GM23338 (cell line): ENCODE measurements at places on chromosomes 7 and 10.
A peak's percentile ranks its signal among the peaks of the same experiment; 100 is the strongest.

DNA sequence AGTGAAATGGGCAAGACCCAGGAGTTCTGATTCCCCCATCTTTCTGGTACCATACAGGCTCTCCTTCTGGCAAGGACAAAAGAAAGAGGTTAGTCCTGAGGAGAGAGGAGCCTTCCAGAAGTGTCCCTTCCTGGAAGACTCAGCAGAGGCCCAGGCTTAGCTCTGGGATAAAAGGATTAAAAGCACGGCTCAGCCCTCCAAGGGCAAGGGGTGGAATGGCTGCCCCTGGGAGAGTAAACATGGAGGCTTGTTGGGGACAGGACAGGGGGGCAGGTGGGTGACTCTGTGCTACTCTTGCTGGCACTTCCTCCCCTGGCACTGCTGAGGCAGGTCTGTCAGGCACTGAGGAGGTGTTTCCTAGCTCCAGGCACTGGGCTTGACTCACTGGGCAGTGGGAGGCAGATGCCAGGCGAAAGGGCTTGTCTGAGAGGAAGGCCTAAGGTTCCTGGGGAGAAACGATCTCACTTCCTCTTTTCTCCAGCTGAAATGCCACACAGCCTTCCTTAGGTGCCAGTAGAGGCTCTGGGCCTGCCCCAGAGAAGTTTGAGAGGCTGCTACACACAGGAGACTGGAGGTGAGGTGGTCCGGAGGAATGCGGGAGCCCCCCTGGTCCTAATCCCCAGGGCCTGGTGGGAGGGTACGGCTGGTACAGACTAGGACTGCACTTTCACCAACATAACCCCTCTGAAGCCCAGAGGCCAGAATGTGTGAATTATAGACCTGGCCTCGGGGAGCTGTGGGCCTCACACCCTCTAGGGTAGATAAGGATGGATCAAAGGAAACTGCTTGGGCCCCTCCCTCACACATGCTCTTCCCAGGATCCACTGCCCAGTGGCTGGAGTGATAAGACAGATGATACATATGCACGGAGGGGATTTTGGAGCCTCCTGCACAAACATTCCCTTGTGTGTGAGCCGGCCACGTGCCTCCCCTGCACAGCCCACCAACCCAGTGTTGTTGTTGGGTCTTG lies 63.2 kb upstream of the PODXL start:
- no peak for DNase-seq

DNA sequence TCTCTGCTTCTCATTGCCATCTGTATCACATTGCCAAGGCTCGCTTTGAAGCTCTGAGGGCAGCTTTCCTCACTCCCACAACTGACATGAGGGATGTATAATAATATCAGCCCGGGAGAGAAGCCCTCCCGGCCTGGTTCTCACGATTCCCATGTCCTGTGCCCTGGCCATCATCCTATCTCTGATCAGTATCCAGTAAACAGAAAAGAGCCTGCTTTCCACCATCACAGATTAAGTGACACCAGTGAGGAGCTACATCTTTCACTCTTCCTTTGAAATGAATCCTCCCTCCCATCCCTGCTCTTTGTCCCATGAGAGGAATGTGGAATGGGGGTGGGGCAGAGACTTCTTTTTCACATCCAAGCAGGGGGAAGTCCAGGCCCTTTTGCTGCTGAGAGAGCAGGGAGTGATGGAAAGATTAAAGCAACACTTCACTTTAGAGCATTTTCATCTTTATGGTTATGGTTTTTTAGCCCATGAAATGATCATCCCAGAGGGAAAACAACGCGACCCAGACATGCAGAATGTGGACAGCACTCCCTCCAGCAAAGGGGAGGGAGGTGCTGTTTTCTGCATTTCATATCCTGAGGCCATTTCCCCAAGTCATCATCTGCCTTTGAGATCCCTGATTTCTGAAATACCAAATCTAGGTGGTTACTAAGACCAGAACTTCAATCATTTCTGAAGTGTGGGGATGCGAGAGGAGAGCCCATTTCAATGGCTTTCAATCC lies 84.6 kb upstream of the LYZL1 start:
- DNase-seq, result peak; percentile 85

DNA sequence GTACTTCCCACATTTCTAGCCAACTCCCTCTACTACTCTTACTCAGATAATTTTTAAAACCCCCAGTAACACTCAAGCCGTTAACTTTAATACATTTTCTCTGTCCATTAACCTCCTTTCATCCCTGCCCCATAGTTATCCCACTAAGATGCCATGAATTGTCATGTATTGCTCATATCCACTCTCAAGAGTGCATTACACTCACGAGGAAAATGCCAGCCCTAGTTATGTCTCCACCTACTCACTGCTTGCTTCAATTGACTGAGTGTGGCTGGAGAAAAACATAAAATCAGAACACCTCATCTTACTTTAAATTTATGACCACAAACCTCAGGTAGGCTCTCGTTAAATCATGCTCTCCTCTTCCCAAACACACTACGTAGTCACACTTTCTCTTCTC lies 324.1 kb upstream of the NPSR1 start:
- no peak for DNase-seq

DNA sequence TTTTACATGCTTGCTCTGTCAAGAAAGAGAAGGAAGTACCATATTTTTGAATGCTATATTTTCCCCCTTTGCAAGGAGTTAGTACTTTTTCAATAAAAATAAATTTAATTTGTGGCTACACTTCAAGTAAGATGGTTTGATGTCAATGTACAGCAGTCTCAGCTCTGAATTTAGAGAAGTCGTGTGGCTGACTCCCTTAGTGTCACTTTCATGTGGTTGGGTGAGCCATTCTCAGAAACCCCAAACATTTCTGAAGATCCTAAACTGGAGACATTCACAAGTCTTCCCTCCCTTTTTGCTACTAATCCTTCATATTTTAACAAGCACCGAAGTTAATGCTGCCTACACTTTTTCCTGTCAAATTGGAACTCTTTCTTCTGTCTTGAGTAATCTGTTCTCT lies 244.4 kb downstream of the DYNC1I1 start:
- no peak for DNase-seq

DNA sequence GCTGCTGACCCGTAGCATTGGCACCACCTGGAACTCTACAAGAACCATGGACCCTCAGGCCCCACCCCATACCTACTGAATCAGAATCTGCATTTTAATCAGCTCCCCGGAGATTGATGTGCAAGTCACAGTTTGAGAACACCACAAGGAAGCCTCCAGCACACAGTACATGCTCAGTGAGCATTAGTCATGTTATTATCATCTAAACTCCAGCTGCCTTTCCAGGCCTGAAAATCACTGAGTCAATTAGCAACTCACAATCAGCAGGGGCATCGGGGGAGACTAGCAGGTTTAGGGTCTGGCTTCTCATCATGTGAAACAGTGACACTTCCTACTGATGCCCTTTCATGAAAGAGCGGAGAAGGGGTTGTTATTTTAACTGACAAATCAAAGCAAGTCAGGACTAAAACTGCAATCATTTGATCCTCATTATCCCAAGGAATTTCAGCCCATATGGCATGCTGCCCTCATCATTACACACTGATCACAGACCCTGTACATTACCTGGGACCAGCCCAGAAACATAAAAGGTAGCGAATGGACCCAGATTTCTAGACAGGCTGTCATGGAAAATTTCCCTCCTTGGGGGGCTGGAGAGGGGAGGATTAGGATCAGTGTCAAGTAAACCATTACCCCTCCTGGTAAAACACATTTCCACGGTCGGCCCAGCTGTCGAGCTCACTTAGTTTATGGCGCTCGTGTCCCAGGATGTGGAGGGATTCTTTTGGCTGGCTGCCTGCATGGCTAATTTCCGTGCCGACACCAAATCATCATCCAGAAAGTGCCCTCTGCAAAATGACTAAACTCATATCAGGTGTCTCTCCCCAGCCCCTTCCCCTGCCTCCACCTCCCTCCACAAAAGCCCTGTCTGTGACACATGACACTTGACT lies 122.8 kb downstream of the PRLHR start:
- no peak for DNase-seq

DNA sequence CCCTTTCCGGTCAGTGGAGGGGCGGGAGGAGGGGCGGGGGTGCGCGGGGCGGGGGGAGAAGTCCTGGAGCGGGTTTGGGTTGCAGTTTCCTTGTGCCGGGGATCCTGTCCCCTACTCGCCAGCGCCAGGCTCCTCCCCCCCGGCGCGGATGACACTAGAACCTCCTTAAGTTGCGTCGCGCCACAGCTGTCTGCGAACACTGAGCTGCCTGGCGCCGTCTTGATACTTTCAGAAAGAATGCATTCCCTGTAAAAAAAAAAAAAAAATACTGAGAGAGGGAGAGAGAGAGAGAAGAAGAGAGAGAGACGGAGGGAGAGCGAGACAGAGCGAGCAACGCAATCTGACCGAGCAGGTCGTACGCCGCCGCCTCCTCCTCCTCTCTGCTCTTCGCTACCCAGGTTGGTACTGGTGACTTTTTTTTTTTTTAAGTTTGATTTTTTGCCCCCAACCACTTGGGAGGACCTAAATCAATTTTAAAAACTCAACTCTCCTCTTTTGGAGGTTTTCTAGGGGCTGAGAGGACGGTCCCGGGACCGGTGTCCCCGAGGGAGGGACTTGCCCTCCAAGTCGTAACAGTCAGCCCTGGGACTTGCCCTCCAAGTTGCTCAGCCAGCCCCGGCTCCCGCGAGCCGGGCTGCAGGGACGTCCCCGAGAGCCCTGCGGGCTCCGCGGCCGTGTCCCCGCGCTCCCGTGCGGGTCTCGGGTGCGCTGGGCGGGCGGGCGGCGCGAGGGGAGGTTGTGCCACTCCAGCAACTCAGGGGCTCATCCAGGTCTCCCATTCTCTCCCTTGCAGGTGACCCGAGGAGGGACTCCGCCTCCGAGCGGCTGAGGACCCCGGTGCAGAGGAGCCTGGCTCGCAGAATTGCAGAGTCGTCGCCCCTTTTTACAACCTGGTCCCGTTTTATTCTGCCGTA lies at the start of gene GATA3:
TSS of gene GATA3 (plus strand) at position 195 of the 914 bp plus-strand sequence. CDS start 968 bp downstream, outside the sequence.
- peak; percentile 87 for DNase-seq

DNA sequence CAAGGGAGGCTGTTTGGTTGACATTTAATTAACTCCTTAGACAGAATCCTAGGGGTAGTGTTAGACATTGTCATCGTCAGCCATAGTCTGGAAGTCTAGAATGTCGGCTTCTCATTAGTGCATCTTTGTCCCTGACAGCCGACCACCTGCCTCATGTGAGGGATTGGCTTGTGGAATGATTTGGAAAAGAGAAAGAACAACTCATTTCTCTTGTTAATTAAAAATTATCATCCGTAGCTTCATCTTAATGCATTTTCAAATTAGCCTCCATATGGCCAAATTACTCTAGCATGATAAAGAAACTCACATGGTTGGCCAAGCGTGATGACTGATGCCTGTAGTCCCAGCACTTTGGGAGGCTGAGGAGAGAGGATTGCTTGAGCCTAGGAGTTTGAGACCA lies 97.7 kb upstream of the PARD3 start:
- no peak for DNase-seq

DNA sequence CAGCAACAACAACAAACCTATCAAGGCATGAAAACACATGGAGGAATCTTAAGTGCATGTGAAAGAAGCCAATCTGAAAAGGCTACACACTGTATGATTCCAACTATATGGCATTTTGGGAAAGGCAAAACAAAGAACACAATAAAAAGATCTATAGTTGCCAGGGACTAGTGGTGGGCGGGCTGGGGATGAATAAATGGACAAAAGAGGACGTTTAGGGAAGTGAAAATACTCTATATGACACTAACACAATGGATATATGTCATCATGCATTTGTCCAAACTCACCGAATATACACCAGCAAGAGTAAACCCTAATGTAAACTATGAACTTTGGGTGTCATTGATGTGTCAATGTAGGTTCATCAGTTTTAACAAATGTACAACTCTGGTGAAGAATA lies 89.1 kb downstream of the SEMA3E start:
- no peak for DNase-seq

GRCh38 chr10:86976362-86977056 lies 8.2 kb downstream of the ADIRF start:
- DNase-seq, result no peak

GRCh38 chr7:101952355-101953247 lies 135.2 kb downstream of the CUX1 start:
- no peak for DNase-seq

- no peak for DNase-seq
Observed at GRCh38 chr7:4058158-4058557, 623.9 kb upstream of the FOXK1 start.

GRCh38 chr10:33623669-33624068 lies 289.2 kb upstream of the NRP1 start:
- no peak for DNase-seq

GRCh38 chr7:127393368-127394058 lies 1.0 kb upstream of the ZNF800 start:
- peak; percentile 45 for DNase-seq
